ENCODE measurements at places on chromosomes 1 and 21.

DNA sequence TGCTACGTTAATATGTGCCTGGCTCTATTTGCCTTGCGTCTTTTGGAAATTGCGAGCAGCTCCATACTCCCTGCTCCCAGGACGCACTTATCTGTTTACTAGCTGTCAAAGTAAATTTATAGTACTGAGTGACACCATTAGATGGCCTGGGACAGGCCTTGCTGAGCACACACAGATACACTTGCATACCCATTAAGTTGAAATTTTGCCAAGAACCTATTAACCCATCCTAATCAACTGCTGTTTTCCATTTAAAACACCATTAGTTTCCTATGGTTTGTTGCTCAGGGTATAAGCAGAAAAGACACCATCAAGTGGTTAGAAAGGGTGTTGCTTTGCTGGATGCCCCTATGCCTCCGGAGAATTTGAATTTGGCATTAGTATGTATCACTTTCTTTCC, 187.3 kb downstream of the SLC44A5 start:
- DNase-seq = no peak

DNA sequence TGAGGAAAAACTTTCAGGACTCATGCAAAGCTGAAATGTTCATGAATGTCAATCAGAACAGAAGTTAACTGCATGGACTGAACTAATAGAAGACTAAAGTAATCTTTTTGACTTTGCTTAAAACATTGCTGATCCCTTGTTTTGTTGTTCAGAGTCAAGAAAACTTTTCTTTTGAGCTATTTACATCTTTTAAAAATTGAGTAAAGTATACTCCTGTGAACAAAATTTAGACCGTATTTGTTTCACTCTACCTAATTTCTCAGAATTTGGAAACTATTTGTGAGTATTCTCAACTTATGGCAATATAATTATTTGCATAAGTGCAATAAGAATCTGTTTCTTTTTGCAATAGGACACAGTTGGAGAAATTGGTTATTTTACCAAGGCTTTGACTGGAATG, 41.1 kb downstream of the INPP5B start:
- DNase-seq = no peak

DNA sequence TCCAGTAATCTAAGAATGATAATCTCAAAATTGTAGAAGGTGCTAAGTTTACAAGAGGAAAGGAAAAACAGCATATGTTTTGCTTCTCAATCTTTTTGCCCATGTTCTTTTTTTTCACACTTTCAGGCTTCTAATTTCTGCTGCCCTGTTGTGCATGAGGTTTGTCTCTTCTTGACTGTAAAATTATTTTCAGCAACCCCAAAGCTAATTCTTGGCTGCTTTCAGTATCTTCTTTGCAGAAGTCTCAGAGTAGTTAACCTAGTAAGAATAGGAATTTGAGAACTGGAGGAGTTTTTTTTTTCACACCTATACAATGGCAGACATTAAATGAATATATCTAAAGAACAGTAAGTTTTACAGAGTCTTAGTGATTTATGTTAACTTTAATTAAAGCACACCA, 26.4 kb downstream of the DENND2D start:
- DNase-seq = no peak

DNA sequence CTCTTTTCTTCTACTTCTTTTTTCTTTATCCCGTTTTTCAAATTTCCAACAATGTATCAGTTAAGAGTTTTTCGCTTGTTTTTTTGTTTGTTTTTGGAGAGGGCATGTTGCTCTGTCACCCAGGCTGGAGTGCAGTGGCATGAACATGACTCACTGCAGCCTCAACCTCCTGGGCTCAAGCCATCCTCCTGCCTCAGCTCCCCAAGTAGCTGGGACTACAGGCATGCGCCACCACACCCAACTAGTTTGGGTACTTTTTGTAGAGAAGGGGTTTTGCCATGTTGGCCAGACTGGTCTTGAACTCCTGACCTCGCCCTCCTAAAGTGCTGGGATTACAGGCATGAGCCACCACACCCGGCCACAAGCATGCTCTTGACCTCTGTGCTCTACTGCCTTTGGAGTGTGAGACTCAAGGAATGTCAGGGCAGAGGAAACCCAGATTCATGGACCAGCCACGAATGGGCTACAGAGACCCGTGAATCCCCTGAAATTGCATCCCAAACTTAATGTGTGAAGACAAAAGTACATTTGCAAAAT, 65.1 kb upstream of the HSD17B7 start:
- DNase-seq = no peak

- no peak for DNase-seq
These were observed 23.4 kb downstream of the TTC39A start for GRCh38 chr1:51306950-51307349.

GRCh38 chr1:41387667-41388091, 26.4 kb downstream of the FOXO6 start:
- DNase-seq = peak; percentile 84

GRCh38 chr1:7839526-7839925, 13.3 kb downstream of the UTS2 start:
- no peak for DNase-seq

GRCh38 chr21:25857308-25858074, 122.7 kb downstream of the GABPA start:
- DNase-seq = no peak

Data from coronary artery (tissue), 2 donors.